Putamen (tissue), 1 donor: ENCODE measurements at places on chromosomes 2 and 18.

DNA sequence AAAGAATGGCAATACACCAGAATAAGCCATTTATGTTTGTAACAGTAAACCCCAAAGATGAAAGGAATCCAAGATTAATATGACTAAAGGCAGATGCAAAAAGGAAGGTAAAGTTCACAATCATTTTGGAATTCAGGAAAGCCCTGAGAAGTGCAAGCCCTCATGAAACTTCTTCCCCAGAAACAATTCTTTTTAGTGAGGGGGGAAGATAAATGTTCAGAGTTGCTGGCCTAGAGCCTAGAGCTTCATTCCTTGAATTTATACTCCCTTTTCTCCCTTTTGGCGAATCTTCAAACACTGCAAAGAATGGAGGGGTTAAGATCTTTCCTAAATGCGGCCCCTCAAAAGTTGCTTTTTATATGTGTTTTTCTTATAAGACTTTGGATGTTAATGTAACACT is 368.8 kb downstream of the MEIS1 start:
- DNase-seq = no peak

- no peak for DNase-seq
Observed at GRCh38 chr18:63109802-63110201, 209.8 kb downstream of the BCL2 start.

GRCh38 chr18:41226186-41226585 is 728.8 kb upstream of the PIK3C3 start:
- DNase-seq = no peak

GRCh38 chr18:10659594-10659993 is 133.8 kb downstream of the NAPG start:
- no peak for DNase-seq

- DNase-seq = no peak
Observed at GRCh38 chr2:120887741-120888231, 152.1 kb downstream of the GLI2 start.

DNA sequence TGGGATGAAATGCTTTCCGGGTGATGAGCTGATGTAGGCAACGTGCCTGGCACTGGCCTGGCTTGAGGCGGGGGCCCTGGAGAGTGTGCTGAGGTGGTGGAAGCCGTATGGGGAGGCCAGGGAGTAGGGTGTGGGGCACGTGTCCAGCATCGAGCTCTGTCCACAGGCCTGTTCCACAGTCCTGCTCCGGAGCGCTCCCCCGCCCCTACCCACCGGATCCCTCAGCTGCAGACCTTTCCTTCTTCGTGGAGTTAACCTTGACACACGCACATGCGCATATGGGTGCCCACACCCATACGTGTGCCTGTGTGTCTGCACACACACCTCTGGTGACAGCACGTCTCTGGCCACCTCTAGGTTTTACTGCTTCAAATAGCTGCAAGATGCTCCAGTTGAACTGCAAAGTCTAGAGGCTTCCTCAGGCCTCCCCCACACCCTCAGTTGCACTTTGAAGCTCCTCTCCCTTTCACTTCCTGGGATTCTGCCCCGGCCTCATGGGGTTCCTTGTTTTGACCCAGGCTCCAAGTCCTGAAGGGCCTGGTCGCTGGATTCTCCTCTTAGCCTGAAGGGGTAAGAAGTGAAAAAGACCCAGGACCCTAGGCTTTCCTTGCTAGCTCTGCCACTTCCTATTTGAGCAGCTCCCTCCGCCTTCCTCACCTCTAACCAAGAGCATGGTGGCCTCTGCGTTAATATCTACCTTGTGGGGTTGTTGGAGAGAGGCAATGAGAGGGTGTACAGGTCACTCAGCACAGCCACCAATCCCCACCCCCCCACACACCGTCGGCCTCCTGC is 49.5 kb downstream of the INHBB start:
- no peak for DNase-seq

GRCh38 chr18:51009072-51009471 is 20.9 kb upstream of the SMAD4 start:
- no peak for DNase-seq

DNA sequence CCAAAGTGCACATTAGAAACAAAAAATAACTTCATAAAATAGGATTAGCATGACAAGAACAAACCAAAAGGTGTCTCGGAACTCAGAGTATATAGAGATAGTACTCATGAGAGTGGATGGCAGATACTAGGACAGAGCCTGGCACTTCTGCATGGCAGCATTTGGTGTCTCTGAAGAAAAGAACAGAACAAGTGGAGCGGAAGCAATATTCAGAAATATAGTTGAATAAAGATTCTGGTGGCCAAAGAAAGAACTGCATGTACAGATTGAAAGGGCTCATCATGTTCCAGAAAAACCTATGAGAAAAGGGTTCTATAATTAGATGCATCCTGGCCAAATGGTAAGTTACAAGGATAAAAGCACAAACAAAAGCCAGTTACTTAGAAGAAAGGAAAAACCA is 90.9 kb downstream of the CCDC138 start:
- no peak for DNase-seq

DNA sequence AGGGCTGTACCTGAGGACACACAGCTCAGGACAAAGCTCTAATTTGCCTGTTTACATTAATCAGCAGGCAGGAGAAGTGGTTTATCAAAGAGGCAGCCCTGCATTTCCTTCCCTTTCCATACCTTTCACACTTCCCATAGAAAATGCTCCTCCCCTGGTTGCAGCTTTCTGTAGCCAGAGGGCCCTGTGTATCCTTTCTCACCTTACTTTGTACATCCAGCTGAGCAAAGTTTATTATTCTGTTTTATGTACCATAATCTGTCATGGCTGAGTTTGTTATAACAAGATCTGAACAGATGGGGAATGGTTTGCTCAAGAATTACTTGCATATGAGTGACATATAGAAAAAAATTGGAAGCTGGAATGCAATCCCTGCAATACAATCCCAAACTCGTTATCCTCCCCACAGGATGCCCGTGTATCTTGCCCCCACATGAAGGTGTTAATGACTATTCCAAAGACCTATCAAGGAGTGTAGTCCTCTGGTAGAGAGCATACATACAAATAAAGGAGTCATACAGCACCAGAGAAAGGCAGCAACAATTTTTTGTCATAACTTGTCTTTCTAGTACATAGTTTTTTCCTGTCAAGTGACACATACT is 1025.8 kb upstream of the KLHL29 start:
- DNase-seq = no peak

DNA sequence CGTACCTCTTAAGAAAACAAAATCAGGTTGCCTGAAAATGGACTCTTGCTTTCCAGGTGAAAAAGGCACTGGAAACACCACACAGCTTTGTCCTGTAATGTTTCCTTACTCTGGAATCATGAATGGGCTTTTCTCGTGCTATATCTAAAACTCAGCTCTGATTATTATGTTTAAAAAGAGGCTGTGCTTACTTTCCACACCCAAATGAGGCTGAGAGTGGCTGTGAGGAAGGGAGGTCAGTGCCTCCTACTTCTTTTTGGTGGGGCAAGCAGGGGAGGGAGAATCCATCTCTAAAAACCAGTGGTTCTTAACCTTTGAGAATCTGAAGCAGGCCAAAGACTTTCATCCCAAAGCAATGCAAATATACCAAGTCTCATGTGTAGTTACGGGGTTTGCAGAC is 148.6 kb downstream of the FAM210A start:
- no peak for DNase-seq

- no peak for DNase-seq
Observed at GRCh38 chr2:170307555-170308351, 129.8 kb downstream of the MYO3B start.

DNA sequence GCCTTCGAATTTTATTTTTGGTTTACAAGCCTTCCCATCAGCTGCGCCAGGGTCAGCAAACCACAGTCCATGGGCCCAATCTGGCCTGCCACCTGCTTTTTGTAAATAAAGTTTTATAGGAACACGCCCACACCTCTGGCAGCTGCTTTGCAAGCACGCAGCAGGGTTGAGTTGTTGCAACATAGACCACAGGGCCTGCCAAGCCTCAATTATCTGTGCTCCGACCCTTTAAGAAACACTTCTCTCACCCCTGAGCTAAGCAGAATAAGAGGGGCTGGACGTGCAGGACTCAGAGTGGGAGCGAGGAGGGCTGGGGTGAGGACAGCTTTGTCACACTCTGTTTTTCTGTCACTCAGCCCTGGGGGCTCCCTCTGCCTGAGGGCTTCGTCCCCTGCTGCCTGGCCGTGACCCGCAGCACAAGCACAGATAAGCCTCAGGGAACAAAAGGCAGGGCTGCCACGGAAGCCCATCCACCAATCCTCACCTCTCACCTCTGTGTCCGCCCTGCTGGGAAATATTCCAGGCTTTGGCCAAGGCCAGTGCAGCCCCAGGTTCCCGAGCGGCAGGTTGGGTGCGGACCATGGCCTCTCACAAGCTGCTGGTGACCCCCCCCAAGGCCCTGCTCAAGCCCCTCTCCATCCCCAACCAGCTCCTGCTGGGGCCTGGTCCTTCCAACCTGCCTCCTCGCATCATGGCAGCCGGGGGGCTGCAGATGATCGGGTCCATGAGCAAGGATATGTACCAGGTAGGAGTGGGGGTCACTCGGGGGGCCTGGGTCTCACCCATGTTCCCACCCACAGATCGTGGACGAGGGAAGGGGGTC is at the start of gene AGXT:
AGXT (plus strand) TSS at position 539 of the 823 bp plus-strand sequence; CDS start at position 581, 42 bp downstream.
- DNase-seq = no peak

DNA sequence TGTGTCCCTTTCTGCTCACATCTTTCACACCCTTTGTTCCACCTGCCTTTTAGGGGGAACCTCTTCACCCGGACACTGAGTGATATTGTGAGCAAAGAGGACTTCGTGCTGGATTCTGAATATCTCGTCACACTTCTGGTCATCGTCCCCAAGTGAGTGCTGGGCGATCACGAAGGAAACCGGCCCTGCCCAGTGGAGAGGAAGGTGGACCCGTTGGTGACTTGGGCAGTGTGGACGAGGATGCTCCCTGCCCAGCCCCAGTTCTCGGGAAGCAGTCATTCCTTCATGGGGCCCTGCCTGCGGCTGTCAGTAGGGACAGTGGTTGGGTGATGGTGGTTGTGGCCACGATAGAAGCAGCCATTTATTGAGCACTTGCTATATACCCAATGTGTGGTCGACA is 40.8 kb downstream of the PDIA6 start:
- DNase-seq = no peak

DNA sequence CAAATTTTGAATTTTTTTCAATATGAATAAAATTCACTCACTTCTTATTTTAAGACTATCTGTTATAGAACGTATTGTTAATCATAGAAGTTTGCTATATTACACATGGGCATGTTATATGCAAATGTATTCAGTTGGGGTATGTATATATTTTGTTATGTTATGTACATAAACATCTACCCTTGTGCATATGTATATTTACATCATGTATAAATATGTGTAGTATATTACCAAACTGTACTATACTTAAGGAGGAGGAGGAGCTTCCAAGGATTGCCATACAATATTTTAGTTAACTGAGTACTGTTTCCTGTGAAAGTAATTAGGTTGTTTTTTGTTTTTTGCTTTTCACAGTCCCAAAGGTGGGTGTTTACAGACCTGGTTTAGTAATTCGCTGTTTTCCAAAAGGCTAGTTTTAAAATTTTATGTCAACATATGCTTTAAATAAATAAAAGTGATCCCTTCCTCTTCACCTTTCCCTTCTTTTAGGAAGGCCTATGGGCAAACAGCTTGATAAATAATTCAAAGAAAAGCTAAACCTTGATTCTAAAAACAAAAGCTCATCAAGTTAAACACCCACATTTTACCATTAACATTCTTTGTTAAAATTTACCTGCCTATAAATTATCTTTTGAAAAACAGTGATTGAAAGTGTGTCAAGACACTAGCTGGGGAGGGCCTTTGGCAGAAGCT is 12.9 kb upstream of the POU3F3 start:
- no peak for DNase-seq

- DNase-seq = no peak
Observed at GRCh38 chr2:104404526-104404925, 449.4 kb upstream of the POU3F3 start.

DNA sequence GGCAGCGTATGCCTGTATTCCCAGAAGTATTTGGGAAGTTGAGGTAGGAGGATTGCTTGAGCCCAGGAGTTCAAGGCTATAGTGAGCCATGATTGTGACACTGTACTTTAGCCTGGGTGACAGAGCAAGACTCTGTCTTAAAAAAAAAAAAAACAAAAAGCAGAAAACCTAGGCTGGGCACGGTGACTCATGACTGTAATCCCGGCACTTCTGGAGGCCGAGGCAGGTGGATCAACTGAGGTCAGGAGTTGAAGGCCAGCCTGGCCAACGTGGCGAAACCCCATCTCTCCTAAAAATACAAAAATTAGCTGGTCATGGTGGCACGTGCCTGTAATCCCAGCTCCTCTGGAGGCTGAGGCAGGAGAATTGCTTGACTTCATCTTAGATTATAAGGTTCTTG is 46.4 kb downstream of the MTA3 start:
- no peak for DNase-seq

DNA sequence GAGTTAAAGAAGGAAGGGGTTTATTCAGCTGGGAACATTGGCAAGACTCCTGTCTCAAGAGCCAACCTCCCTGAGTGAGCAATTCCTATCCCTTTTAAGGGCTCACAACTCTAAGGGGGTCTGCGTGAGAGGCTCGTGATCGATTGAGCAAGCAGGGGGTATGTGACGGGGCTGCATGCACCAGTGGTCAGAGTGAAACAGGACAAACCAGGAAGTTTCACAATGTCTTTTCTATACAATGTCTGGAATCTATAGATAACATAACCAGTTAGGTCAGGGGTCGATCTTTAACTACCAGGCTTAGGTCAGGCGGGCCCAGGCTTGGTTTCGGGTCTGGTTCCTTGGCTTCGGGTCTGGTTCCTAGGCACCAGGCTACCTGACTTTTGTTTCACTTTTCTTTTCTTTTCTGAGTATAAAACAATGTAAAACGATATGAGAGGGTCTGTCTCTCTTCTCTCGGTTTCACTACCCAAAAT is 30.1 kb upstream of the LIPG start:
- no peak for DNase-seq

DNA sequence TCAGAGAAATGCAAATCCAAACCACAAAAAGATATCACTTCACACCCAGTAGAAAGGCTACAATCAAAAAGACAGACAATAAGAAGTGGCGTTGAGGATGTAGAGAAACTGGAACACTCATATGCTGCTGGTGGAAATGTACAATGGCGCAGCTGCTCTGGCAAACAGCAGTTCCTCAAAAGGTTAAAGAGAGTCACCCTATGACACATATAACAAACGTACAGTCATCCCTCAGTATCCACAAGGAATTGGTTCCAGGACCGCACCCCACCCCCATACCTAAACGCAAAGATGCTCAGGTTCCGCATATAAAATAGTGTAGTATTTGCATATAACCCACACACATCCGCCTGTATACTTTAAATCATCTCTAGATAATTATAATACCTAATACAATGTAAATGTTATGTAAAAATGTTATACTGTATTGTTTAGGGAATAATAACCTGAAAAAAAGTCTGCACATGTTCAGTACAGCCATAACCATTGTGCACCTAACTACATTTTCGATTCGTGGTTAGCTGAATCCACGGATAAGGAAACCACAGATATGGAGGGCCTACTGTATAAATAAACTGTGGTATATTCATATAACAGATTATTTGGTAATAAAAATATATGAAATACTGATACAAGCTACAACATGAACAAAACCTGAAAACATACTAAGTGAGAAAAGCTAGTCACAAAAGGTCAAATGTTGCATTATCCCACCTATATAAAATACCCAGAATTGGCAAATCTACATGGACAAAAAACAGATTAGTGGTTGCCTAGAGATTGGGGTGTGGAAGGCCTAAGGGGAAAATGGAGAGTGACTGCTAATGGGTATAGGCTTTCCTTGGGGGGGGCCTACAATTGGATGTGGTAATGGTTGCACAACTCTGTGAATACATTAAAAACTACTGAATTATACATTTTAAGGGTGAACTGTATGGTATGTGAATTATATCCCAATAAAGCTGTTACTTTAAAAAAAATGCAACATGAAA is 37.5 kb downstream of the UXS1 start:
- DNase-seq = no peak

GRCh38 chr2:149666809-149667320 is 79.3 kb upstream of the MMADHC start:
- no peak for DNase-seq
